Fibroblast of skin of right quadriceps (primary cell): ENCODE measurements at places on chromosomes 6 and 20.

- DNase-seq: no peak
Measured at GRCh38 chr6:133198725-133199124, 42.4 kb upstream of the EYA4 start.

DNA sequence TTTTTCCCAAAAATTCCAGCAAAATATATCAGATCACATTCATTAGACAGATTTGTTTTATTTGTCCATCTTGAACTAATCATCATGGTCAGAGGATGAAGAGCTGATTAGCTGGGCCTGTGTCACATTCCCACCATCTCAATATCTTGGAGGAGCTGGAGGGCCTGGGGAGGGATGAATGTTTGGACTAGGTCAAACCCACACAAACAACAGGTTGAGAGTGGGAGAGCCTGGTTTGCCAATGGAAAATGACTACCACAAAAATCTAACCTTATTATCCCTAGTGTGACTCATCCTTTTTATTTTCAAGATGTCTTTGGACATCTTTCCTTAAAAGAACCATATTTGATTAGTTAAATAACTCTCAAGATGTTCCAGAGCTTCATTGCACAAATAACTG, 242.4 kb downstream of the OGFRL1 start:
- DNase-seq: no peak

GRCh38 chr20:49466114-49466912, 16.2 kb downstream of the KCNB1 start:
- DNase-seq: no peak

DNA sequence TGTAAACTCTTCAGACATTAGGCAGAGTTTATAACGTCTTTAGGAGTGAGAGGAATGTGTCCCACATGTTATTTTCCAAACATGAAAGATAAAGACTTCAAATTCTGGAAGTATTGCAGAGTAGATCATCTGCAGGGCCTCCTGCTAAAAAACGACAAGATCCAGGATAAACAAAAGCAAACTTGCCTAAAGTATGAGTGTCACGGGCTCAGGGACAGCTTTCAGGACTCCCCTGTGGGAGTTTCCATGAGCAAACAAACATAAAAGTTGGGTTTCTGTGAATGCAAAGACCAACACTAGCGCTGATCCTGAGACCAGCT, 76.9 kb downstream of the TXNDC5 start:
- DNase-seq: no peak

DNA sequence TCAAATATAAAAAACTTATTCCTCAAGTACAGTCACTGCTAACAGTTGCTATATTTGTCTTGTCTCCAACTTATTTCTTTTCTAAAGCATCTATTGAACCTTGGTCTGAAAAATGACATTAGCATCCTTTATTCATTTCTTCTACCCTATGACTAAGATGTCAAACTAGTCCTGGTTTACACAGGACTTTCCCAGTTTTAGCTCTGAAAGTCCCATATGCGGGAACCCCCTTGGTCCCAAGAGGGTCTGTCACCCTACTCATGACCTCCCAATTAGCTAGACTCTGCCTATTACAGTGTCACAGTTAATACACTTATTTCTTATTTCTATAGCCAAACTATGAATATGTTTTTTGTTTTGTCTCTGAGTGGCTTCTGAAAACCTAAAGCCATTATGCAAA, 37.1 kb downstream of the PLEKHG1 start:
- DNase-seq: no peak

- DNase-seq: peak; percentile 65
Measured at GRCh38 chr6:108677357-108677756, 116.6 kb downstream of the FOXO3 start.

DNA sequence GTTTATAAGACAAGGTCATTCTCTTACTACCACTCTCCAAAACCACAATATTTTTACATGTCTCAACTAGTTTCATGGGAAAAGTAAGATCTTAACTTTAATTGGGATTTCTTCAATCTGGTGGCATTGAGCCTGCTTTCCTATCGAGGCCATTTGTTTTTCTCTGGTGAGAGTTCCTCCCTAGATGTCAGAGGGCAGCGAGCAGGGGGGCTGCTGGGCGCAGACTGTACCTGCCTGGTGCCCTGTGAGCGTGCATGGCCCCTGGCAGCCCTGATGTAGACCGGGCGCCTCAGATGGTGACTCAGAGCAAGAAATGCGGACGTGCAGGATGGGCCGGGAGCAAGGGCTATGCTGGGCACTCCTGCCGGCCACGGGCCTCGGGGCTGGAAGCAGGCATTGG, 27.2 kb downstream of the ERMARD start:
- no peak for DNase-seq

DNA sequence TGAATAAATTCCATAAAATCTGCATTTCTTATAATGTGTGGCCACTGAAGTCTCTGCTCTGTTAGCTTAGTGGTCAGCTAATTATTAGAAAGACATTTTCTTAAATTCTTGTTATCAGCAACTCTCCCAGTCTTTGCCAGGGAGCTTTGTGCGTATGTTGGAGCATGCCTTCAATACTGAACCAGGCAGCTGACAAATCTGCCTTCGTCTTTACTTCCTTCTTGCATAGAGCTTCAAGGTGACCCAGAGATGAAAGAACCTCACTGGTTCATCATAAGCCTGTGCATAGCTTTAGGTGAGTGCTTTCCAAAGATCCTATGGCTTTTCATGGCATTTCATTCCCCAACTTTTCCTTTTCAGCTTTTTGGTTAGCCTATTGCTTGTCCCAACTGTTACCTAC, 43.0 kb upstream of the NELFCD start:
- DNase-seq: no peak

GRCh38 chr6:6333501-6333900, 13.0 kb upstream of the F13A1 start:
- DNase-seq: peak; percentile 83

GRCh38 chr6:39389484-39389767, 66.9 kb upstream of the KCNK16 start:
- DNase-seq: peak; percentile 22

GRCh38 chr6:137772541-137773250, 94.4 kb upstream of the TNFAIP3 start:
- DNase-seq: no peak

DNA sequence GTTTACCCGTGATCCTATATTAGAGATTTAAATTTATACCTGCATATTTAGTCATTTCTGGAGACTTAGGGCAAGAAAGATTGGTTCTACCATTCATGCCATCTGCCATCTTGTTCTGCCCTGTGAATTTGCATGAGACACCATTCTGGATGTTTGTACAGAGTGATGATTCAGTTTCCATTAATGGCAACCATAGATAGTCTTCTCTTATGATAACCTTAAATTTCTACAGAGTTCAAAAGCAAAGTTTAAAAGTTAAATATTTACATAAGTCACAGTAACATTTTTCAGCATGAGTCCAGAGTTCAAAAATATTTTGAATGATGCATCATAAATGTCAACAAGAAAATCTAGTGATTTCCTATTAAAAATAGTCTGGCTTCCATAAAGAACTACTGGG, 23.2 kb downstream of the PLCB1 start:
- no peak for DNase-seq

- no peak for DNase-seq
Measured at GRCh38 chr6:110446405-110446804, 30.0 kb downstream of the SLC22A16 start.
